ENCODE measurements at places on chromosomes 1 and 21. TPM values are rescaled to one million over a fixed set of nuclear protein-coding genes. Genes with fewer than 3 reads are reported as not detected.

NBL1 gene
- total RNA-seq: 40.1 TPM

CADM3 gene
- total RNA-seq: not detected

DNA sequence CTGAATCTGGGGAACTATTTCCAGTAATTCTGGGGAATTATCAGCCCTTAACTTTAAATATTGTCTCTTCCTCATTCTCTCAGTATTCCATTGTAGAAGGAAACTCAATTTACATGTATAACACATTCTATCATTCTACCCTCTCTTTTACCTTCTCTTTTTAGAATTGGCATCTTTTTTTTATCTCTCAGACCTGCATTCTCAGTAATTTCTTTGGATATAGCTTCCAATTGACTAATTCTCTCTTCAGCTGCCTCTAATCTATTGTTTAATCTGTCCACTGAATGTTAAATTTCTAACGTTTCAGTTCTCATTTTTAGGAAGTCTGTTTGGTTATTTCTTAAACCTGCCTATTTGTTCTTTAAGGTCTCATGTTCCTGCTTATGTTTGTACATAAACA is 33.0 kb downstream of the MAB21L3 start:
- no peak overlapping the region for H3K4me3 ChIP-seq
- H3K36me3 ChIP-seq: peaks cover 4% of the 10 kb centered on the region
- H3K4me1 ChIP-seq: peaks cover 18% of the 10 kb centered on the region

DNA sequence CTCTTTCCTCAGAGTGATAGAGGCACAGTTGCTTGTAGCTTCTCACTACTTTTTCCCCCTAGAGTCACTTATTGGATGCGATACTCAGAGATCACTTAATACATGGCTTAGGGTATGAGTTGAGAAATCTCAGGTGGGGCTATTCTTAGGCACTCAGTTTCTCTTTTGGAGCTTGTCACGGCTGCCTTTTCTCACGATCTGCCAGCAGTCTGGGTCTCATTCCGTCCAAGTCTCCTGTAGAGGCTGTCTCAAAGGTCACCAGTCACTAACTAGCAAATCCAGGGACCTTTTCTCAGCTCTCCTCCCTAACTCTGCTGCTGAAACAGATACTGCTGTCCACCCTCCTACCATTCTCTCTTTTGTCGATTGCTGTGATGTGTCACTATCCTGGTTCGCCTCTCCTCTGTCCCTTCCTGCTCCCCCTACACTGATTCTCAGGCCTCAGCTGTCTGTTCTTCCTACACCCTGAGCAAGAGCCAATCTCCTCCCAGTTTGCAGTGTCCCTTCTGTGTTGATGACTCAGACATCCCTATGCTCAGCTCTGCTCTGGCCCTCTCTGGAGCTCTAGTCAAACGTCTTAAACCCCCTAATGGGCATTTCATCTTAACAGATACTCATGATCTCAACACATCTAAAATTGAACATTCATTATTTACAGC is 12.4 kb downstream of the ATP1A2 start:
- H3K36me3 ChIP-seq: no peaks in the 10 kb centered on the region
- DNase-seq: no peak
- H3K27ac ChIP-seq: no peak overlapping the region
- peaks cover 22% of the 10 kb centered on the region for H3K27me3 ChIP-seq

- peaks cover 45% of the 10 kb centered on the region for H3K36me3 ChIP-seq
- no peak overlapping the region for H3K4me3 ChIP-seq
Measured at GRCh38 chr1:117060441-117061317, 553 bp downstream of the TTF2 start.

DNA sequence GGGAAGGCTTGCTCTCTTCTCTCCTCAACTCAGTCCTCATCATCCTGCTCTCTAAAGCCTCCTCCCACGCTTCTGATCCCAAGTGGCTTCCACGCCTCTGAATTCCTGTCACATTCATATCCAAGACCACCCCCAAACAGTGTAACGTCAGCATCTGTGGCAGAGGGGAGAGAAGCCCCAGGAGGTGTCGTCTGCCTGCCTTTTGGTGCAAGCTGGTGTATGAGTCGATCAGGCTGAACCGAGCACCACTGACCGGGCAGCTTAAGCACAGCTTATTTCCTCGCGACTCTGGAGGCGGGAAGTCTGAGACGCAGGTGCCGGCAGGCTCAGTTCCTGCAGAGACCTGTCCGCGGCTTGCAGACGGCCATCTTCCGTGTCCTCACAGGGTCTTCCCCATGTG is 123.8 kb upstream of the RAB4A start:
- no peak for DNase-seq
- no peaks in the 10 kb centered on the region for H3K36me3 ChIP-seq
- peaks cover 2% of the 10 kb centered on the region for H3K4me1 ChIP-seq
- no peak overlapping the region for H3K4me3 ChIP-seq
- H3K27ac ChIP-seq: no peak overlapping the region
- peaks cover 8% of the 10 kb centered on the region for H3K27me3 ChIP-seq

- peaks cover 4% of the 10 kb centered on the region for H3K4me1 ChIP-seq
- peaks cover 17% of the 10 kb centered on the region for H3K27me3 ChIP-seq
- H3K27ac ChIP-seq: no peak overlapping the region
- no peaks in the 10 kb centered on the region for H3K36me3 ChIP-seq
Measured at GRCh38 chr1:10788592-10789006, 7.8 kb downstream of the CASZ1 start.
